ENCODE measurements at places on chromosomes 7 and 10. TPM values are rescaled to one million over a fixed set of nuclear protein-coding genes. Genes with fewer than 3 reads are reported as not detected.
A peak's percentile ranks its signal among the peaks of the same experiment; 100 is the strongest.

MEOX2 gene
- not detected for total RNA-seq

OPALIN gene
- total RNA-seq, result not detected

DYDC2 gene
- total RNA-seq, result not detected

HABP2 gene
- total RNA-seq, result not detected

CFAP69 gene
- total RNA-seq, result 0.79 TPM

GRCh38 chr7:66974986-66975590 lies 20.3 kb downstream of the SBDS start:
- peaks cover 3% of the 10 kb centered on the region for H3K36me3 ChIP-seq
- DNase-seq, result no peak
- no peaks in the 10 kb centered on the region for H3K27me3 ChIP-seq

DNA sequence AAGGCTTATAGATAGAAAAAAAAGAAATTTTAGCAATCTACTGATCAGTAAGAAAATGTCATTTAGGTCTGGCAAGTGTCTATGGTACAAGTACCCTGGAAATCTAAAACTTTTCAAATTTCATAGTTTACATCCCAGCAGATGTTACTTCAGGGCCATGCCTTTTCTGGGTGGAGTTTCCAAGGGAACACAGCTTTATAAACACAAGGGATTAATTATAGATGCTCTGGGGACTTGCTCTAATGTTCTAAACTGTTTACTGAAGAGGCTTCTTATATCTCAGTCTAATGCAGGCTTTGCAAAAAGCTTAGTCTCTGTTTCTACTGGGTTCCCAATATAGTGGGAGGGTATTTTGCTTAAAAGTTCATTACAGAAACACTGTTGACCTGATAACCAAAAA lies 3.1 kb downstream of the CD36 start:
- H3K27ac ChIP-seq, result no peak overlapping the region
- no peak for DNase-seq
- no peaks in the 10 kb centered on the region for H3K27me3 ChIP-seq
- no peaks in the 10 kb centered on the region for H3K36me3 ChIP-seq

DNA sequence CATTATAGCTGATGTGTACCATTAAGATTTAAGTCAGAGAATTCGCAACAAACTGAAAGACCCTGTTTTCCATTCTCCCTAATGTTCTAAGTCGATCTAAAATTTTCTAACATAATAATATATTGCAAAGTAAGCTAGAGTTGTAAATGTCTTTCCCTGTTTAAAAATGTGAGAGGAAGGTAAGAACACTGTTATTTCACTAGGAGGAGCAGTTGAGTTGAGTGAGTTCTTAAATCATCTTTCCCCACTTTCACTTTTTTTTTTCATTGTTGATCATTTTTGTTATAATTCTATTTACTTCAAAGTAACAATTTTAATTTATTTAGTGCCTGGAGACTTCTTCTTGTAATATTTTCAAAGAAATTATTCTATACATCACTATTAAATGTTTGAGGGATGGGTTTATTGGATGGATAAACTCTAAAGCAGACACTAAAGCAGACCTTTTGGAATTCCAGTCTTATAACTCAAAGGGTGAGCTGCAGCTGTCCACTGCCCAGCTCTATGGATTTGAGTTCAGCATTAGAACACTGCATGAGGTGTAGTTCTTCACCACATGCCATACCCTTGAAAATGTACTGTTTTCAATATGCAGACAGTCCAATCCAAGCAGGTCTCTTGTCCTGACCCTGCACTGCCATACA lies 181.3 kb upstream of the FZD1 start:
- no peak overlapping the region for H3K27ac ChIP-seq
- H3K4me3 ChIP-seq, result peak overlapping the region; percentile 36
- H3K4me1 ChIP-seq, result peaks cover 36% of the 10 kb centered on the region
- no peaks in the 10 kb centered on the region for H3K36me3 ChIP-seq
- H3K27me3 ChIP-seq, result no peaks in the 10 kb centered on the region

All from activated T-cell treated with anti-CD3 and anti-CD28 coated beads, Interleukin-2, amount 50 U/mL, for 72 hours (primary cell).